T-helper 22 cell (primary cell): ENCODE measurements at places on chromosomes 5 and 9.

DNA sequence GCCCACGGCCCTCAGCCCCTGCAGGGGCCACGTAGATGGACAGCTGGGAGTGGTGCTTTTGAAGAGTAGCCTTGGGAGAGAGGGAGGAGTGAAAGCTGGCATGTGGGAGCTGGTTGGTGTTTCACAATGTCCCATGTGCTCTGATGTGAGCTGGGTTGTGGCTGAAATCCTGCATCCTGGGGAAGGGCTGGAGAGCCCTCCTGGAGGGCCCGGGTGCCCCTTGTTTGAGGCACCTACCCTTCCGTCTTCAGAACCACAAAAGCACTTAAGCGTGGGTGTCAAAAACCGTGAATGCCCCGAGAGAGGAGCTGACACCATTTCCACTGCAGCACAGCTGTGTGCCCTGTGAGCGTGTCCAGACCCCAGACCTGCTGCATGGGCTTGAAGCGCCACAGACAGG, 199.1 kb upstream of the ZNF618 start:
- DNase-seq: no peak

- DNase-seq: no peak
Observed at GRCh38 chr5:76999451-76999850, 30.8 kb upstream of the AGGF1 start.

DNA sequence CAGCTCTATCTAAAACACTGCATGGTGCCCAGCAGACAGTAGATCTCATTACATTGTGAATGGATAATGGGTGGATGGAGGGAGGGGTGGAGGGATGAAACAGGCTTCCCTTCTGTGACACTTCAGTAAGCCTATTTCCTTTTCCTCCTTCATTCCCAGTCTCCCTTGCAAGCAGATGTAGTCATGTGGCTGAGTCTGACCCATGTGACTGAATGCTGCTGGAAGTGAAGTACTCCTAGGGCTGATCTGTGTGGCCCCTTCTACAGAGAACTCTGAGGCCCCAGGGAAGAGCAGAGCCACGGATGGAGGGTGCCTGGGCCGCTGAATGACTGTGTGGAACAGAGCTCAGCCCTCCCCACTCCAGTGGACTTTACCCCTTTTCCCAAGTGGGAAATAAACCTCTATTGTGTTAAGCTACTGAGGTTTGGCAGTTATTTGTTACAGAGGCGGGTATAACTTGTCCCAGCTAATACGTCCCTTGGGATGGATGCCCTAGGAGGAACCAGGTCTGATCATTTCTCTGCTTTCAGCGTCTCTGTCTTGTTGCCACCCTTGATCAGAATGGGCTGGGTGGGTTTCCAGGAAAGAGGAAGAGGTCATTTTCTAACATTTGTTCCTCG, 176.1 kb upstream of the MVB12B start:
- DNase-seq: no peak

- DNase-seq: no peak
Observed at GRCh38 chr9:126144603-126145456, 181.8 kb upstream of the MVB12B start.
